HT-29 (cell line): ENCODE measurements at places on chromosomes 2 and 18.
A peak's percentile ranks its signal among the peaks of the same experiment; 100 is the strongest.

DNA sequence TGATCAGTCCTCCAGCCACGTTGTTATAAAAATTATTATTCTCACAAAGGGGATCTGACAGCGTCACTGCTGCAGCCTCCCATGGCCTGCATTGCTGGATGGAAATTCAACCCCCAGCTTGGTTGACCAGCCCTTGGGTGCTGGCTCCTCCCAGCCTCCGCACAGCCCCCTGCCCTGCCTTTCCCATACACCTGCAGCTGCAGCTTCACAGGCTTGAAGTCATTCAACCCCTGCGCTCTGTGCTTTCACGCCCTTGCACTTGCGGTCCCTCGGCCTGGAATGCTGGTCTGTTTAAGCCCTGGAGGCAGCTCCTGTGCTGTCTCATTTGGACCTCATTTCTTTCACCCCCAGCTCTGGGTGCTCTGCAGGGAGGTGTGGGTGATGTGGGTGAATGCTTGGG, 860 bp upstream of the CD8A start:
- no peak for DNase-seq

DNA sequence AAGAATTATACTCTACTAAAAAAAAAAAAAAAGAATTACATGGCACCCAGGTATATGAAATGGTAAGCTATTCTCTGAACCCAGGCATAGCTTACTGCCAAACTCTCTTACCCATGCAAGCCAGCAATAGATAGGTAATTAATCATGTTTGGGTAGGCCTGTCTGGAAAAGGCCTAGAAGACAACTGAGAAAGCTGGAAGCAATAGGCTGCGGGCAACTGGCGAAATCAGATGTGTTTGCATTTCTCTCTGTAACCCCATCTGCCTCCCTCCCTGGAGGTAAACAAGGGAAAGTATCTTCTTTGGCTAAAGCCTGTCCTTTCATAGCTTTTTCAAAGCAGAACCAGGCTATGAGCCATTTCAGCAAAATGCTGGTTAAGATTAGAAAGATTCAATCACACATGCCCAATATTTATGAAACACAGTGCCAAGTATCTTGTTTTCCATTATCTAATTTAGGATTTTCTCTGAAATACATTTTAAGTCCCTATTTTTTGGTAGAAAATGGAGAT, 934.8 kb upstream of the DDX18 start:
- DNase-seq, result no peak

- no peak for DNase-seq
Observed at GRCh38 chr18:35933982-35934381, 38.5 kb upstream of the RMP24 start.

DNA sequence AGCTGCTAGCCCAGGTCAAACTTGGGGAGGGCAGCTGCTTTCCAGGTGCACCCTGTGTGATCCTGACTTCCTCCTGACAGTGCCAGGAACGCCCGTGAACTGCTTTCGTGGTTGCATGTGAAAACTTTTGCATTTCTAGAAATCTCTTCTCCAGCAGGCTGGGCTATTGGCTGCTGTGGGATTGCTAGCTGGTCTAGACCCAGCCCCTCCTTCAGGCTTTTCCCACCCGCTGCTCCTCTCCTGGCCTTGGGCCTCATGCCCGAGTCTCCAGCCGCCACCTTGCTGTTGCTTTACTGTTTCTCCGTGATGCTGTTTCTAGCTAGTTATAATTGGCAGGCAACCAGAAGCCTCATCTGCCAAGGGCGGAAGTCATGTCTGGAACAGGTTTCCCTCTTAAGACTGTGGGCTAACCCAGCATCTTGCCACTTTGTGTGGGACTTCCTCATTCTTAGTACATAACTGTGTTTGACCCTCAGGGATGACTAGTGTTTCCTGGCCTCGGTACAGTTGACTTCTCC, 27.0 kb upstream of the MGAT4A start:
- peak; percentile 68 for DNase-seq

DNA sequence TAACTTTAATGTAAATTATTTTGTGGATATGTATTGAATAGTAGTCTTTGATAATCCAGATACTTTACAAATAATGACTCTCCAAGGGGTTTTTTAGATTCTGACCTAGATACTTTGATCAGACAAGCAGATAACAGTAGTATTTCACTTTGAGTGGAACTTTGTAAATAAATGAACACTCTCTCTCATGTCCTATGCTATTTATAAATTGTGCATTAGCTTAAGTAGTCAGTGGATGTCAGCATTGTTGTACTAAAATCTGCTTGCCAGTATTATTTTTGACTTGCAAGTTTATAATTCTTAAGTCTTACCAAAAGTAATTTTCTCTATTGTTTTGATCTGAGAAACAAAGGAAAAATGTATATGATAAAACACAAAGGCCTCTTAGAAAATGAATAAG, 1113.1 kb upstream of the NRXN1 start:
- DNase-seq, result no peak

DNA sequence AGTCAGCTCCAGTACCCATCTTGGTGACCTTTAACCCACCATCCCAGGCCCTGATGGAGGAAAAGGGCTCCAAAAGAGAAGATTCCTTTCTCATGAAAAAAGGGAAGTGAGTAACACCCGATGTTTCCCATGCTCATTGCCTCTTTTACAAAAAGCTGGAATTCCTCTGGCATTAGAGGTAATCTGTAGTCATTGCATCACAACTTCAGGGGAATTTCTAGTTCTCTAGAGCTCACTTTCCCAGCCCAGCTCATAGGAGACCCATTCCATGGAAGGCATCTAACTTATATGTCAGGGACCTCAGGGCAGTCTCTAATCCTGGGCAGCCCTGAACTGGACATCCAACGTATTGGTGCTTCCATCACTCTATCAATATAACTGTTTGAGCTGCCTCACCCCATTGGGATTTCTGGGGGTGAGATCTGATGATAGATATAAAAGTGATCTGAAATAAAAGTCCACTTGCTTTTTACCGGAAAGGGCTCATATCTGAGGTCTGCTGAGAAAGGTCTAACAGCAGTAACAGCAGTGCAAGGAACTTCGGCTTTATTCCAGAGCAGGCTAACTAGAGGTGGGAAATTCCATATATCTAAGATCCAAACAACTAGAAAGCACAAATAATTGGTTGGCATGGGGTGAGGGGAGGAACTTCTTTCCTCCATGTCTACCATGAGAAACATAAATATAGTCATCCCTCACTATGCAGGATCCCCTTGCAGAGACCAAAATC, 106.1 kb downstream of the ETAA1 start:
- no peak for DNase-seq

GRCh38 chr2:218623366-218623705, 15.6 kb downstream of the PLCD4 start:
- DNase-seq, result no peak

- DNase-seq, result no peak
Observed at GRCh38 chr2:225400546-225401400, 1.3 kb downstream of the NYAP2 start.

DNA sequence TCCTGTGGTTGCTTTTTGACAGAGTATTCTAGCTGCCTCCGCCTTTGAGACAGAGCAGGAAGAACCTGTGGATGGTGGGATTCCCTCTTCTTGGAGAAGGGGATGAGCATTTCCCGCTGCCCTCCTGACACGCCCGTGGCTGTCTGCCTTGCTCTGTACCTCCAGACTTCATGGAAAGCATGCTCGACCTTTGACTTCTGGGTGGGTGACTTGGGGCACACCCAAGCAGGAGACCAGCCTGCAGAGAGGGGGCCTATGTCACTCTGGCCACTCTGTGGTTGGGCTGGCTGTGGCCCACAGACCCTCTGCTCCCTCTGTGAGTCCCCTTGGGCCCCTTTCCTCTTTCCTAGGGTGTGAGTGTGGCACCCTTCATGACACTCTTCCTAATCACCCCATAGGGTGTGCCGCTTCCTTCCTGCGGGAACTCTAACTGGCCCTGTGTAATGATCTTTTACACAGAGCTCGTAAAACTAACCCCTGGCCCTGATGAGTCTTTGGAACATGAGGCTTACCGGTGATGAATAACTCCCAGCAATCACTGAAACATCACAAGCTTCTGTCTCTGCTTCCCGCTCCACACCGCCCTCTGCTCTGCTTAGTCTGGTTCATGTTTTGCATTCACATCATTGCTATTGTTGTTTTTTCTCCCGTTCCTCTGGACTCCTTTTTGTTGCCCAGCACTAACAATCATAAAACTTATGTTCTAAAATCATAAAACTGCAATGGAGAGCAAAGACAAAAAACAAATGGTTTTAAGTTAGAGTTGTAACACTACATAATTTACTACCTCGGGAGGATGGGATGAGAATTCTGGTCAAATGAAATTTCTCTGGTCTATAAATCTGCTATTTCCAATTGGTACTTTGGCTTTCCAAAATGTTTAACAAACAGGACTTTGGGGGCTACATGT, 101.1 kb downstream of the SH3YL1 start:
- DNase-seq, result no peak

GRCh38 chr2:150872756-150873395, 385.4 kb upstream of the RND3 start:
- no peak for DNase-seq

DNA sequence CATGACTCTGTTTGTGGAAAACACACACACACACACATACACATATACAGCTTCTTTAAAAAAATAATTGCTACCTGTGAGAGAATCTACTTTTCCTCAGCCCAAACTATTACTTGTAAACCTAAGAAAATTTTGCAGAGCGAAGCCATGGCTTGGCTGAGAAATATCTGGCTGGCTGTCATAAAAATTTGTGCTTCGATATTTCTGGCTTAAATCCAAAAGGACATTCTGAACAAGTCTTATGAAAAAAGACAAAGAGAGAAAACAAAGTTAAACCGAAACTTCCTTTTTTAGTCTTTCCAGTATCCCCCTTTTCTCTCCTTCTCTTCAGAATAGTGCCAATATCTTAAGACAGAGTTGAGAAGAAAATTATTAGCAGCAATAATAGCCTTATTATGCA, 2048.0 kb downstream of the SUCLG1 start:
- no peak for DNase-seq

DNA sequence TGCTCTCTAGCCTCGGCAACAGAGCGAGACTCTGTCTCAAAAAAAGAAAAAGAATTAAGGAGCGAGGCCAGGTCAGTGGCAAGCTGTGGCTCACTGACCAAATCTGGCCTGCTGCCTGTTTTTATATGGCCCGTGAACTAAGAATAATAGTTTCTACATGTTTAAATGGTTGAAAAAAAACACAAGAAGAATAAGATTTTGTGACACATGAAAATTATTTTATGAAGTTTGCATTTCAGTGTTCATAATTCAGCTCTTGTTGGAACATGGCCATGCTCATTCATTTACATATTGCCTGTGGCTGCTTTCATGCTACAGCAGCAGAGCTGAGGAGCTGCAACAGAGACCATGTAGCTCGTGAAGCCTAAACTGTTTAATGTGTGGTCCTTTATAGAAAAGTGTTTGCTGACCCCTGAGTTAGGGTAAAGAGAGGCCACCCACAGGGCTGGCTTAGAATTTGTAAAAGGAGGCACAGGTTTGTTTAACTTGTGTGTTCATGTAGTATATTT, 59.5 kb downstream of the MFSD6 start:
- no peak for DNase-seq
